ENCODE measurements at places on chromosomes 4 and X.

GRCh38 chr4:176193938-176194337, 1.4 kb downstream of the SPATA4 start:
- H3K4me1 ChIP-seq: peaks cover 4% of the 10 kb centered on the region
- H3K27me3 ChIP-seq: no peaks in the 10 kb centered on the region
- H3K27ac ChIP-seq: no peak overlapping the region
- DNase-seq: no peak

GRCh38 chrX:50579955-50580354, 109.3 kb upstream of the DGKK start:
- no peak overlapping the region for H3K4me3 ChIP-seq
- no peak overlapping the region for H3K27ac ChIP-seq
- no peaks in the 10 kb centered on the region for H3K27me3 ChIP-seq
- H3K36me3 ChIP-seq: no peaks in the 10 kb centered on the region
- DNase-seq: peak; percentile 9

DNA sequence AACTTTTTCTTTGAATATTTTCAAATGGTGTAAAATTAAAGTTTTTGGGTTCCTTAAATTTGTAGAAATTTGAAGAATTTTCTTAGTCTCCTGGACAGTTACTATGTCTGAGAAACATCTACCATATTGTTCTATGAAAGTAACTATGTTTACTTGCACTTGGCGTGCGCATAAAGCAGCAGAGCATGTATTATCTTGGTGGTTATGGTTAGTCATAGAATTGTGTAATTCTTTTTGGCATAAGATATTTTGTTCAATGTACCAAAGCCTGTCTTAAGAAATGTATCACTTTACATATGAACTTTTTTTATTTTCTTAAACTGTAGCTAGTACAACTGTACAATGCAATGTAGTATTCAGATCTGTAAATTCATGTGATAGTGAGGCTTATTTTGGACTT, 49.2 kb downstream of the CDS1 start:
- no peak for DNase-seq
- no peaks in the 10 kb centered on the region for H3K4me1 ChIP-seq
- no peak overlapping the region for H3K4me3 ChIP-seq
- H3K36me3 ChIP-seq: no peaks in the 10 kb centered on the region
- no peaks in the 10 kb centered on the region for H3K27me3 ChIP-seq
- H3K27ac ChIP-seq: no peak overlapping the region

GRCh38 chr4:77007358-77008230, 58.0 kb downstream of the SEPTIN11 start:
- no peaks in the 10 kb centered on the region for H3K27me3 ChIP-seq
- H3K27ac ChIP-seq: no peak overlapping the region
- no peak overlapping the region for H3K4me3 ChIP-seq
- H3K36me3 ChIP-seq: peaks cover 7% of the 10 kb centered on the region
- no peak for DNase-seq

DNA sequence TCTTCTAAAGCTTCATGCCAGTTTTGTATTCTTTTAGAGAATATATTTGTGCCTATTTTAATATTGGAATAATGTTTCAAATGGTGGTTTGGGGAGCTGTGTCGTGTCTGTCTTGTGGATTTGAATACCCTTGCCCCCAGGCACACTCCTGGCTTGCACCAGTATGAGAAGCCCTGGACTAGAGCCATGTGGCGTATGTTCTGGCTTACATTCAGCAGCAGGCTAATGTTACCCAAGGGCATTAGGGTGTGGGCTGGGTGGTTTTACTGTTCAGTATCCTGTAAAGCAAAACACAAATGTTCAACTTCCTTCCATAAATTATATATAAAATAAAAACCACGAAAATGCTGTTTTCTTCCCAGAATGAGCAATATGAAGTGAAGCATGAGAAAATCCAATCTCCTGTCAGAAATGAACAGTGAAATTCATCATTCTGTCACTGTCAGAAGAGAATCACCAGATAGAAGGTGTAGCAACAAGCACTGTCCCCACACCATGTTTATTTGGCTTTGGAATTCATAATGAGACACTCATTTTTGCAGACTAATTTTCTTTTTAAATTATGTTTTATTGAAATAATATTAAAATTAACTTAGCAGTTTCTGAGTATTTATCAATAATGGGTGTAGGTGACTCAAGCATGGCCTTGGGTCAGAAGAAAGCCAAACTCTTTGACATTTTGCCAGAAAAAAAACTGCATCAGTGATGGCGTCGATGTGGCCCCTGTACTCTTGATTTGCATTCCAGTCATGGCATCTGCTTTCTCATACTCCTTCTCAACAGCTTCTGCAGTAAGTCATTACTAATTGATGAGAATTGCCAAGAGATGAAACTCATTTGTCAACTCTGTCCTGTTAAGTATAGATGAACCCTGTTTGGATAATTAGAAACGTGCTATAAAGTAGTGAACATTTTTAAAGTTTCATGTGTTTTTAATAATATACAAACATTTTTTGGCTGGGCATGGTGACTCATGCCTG, 43.8 kb downstream of the WWC2 start:
- H3K4me3 ChIP-seq: no peak overlapping the region
- no peaks in the 10 kb centered on the region for H3K27me3 ChIP-seq
- no peaks in the 10 kb centered on the region for H3K36me3 ChIP-seq
